Panc1 (cell line): ENCODE measurements at places on chromosomes 7 and 10. TPM values are rescaled to one million over a fixed set of nuclear protein-coding genes. Genes with fewer than 3 reads are reported as not detected.

KCNH2 gene
- total RNA-seq = 1.8 TPM

LEP gene
- not detected for total RNA-seq

DNA sequence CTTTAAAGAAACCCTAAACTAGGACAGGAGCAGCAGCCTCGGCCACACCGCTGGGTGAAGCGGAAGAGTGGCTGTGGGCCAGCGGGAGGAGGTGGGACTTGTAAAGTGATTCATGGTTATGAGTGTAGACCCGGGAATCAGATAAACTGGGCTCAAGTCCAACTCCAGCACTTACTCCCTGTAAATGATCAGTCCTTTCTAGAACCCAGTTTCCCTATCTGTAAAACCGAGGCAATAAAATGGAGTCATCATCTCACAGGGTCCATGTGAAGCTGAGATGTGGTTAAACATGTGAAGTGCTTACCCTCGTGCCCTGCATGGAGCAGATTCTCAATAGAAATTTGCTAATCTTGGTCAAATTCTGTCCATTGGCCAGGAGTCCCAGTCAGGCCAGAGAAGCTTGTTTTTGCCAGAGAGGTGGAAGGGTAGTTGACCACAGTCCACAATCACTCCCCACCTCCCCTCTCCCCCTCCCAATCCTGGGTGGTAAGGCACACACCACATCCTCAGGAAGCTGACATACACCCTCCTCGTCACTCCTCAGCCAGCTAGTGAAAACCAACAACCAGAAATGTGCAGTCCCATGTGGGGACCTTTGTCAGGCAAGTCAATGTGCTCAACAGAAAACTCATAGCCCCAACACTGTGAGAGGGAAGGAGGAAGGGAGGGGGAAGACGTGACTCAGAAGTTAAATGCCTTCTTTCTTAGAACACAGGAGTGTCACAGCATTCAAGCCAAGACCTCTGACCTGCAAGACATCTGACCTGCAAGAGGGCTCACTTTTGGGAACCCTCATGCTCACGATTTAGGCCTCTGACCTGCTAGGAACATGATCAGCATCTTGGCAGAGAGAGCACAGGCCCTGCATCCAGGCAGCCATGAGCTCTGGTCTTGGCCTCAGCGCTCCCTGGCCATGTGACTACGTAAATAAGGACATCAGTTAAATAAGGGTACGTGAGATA lies 145.1 kb downstream of the PLXNA4 start:
- no peaks in the 10 kb centered on the region for H3K36me3 ChIP-seq
- no peaks in the 10 kb centered on the region for H3K4me1 ChIP-seq
- H3K27ac ChIP-seq = no peak overlapping the region
- DNase-seq = no peak
- H3K4me3 ChIP-seq = no peak overlapping the region

- no peak overlapping the region for H3K27ac ChIP-seq
- no peaks in the 10 kb centered on the region for H3K36me3 ChIP-seq
- H3K27me3 ChIP-seq = no peaks in the 10 kb centered on the region
Observed at GRCh38 chr10:71290331-71290730, 28.7 kb upstream of the SLC29A3 start.

GRCh38 chr7:105715528-105715927 lies 134.2 kb upstream of the EFCAB10 start:
- no peaks in the 10 kb centered on the region for H3K4me1 ChIP-seq
- no peaks in the 10 kb centered on the region for H3K27me3 ChIP-seq
- DNase-seq = no peak
- no peak overlapping the region for H3K27ac ChIP-seq
- H3K36me3 ChIP-seq = no peaks in the 10 kb centered on the region

STEAP2 gene
- 4.1 TPM for total RNA-seq
